ENCODE measurements at places on chromosomes 5 and 9. TPM values are rescaled to one million over a fixed set of nuclear protein-coding genes. Genes with fewer than 3 reads are reported as not detected.

MAP1B gene
- total RNA-seq: 401 TPM

LURAP1L gene
- 47.5 TPM for total RNA-seq

CDH6 gene
- 7.4 TPM for total RNA-seq

- no peak for DNase-seq
Measured at GRCh38 chr5:59709346-59709821, 184.1 kb downstream of the PDE4D start.

DNA sequence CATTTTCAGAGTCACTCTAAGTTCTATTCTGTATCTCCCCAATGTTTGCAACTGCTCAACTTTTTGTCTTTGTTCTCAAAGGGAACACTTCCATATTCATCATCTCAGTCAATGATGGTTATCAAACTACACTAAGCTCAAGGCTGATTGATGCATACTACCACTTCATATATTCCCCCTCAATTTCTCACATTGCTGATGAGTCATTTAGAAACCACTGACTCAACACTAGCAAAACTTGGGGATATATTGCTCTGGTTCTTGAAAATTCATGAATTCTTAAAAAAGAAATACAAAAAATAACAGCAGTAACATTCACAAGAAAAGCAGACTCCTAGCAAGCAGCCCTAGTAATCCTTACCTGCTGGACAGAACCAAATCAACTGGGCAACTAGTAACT, 52.2 kb downstream of the ABHD17B start:
- no peak for DNase-seq

- DNase-seq: no peak
Measured at GRCh38 chr5:149156435-149157083, 15.3 kb downstream of the ABLIM3 start.

ZNF366 gene
- total RNA-seq: not detected

ZBED3 gene
- total RNA-seq: 0.90 TPM

PCDHGA6 gene
- total RNA-seq: 7.4 TPM

DNA sequence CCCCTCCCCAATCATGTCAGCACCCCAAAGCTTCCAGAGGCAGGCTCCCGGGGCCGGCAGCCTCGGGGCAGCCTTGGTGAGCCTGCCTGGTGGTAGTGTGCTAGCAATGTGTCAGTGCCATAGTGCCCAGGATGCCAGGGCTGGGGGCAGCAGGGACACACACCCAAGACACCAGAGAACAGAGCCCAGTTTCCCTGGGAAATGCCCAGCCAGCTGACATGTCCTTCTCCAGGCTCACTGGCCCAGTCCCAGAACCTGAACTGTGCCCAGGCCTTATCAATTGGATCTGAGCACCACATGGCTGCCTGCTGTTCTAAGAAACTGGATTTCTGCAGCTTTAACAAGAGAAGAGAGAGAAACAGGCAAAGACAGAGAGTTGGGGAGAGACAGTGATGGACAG, 74.9 kb upstream of the LRRTM2 start:
- DNase-seq: no peak

- peak; percentile 53 for DNase-seq
Measured at GRCh38 chr5:58498340-58498942, 7.2 kb downstream of the GAPT start.

- DNase-seq: no peak
Measured at GRCh38 chr5:80941496-80941895, 18.7 kb upstream of the RASGRF2 start.

ANXA1 gene
- 1,627 TPM for total RNA-seq

DNA sequence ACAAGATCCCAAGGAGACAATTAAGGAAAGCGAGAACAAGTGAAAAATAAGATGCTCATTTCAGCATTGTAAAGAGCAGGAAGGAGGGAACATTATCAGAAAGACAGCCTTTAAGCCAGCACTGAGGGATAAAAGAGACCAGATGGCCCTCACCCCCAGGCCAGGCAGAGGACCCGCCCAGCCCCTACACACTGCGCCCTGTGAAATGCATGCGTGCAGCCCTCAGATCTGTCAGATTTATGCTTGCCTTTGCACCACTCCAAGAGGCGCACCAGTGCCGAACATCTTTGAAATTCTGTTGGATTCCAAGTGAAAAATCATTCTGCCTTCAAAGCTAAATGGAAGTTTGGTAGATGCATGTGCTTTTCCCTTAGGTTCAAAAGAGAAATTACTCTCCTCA, 378.0 kb downstream of the MLLT3 start:
- DNase-seq: no peak

DNA sequence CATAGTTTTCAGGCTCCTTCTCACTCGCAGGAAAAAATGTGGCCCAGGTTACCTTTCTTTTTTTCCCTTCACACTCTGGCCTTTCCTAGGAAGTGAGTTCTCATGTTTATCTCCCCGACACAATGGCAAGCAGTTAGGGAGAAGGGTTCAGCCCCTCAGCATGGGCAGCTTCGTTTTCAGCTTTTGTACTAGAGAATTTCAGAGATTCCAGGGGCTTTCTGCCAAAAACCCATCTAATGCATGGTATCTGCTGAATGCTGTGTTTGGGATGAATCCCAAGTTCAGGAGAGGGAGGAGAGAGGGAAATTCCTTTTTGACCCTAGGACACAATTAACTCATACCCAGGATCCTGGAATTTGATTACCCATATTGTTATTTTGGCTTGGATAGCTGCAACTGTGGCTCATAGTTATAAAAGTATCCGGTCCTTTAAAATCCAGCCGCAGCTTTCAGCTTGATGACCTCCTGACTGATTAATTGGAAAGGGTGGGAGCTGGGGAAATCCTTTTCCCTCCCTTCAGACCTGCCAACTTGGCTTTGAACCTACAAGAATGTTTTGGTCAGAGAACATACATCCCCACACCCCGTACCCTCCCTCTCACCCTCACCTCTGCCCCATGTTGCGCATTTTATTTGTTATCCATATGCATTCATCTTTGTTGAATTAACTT, 78.4 kb downstream of the TMEM252 start:
- DNase-seq: peak; percentile 2

GRCh38 chr9:128109050-128109709, 18.3 kb downstream of the PTGES2 start:
- no peak for DNase-seq

GRCh38 chr5:174046558-174046957, 1.1 kb downstream of the NSG2 start:
- no peak for DNase-seq

APBA1 gene
- total RNA-seq: 12.4 TPM

DNA sequence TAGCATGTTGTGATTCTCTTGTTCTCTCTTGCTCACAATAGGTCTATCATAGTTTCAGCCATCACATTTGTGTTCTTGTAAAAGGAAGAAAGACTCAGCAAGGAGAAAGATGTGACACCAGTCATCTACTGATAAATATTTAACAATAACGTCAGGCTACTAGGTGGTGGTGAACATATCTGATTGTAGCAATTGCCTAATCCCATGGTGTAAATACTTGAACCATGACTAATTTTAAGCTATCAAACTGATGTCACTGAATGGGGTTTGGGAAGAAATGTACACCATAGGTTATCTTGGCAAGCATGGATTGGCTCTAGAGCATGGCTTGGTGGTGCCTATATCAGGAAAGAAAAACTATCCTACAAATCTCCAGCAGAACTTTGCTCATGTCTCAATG, 16.6 kb downstream of the DMRTA1 start:
- DNase-seq: no peak

- DNase-seq: peak; percentile 98
Measured at GRCh38 chr9:16627967-16628366, 242.5 kb downstream of the BNC2 start.
